Vein endothelial cell (primary cell): ENCODE measurements at places on chromosomes 16 and 17. TPM values are rescaled to one million over a fixed set of nuclear protein-coding genes. Genes with fewer than 3 reads are reported as not detected.

ACSM2A gene
- not detected in 2 replicates for total RNA-seq

RPRML gene
- total RNA-seq = not detected in 2 replicates

MT1M gene
- total RNA-seq = 0.65 and 2.4 TPM in 2 replicates

PIK3R5 gene
- total RNA-seq = not detected in 2 replicates

SLC4A1 gene
- not detected in 2 replicates for total RNA-seq

WNK4 gene
- total RNA-seq = 1.3 and 2.6 TPM in 2 replicates

ZP2 gene
- total RNA-seq = not detected in 2 replicates

CYB5B gene
- 108 and 124 TPM in 2 replicates for total RNA-seq

SKAP1 gene
- total RNA-seq = 0.65 TPM in 1 of 2 replicates, not detected in the other

ARHGDIG gene
- total RNA-seq = 0.57 and 2.3 TPM in 2 replicates

GRIN2A gene
- not detected in 2 replicates for total RNA-seq

NECAB2 gene
- 0.57 TPM in 1 of 2 replicates, not detected in the other for total RNA-seq

SLC16A11 gene
- total RNA-seq = 0.48 and 0.98 TPM in 2 replicates

ANKRD13B gene
- 16.5 and 29.7 TPM in 2 replicates for total RNA-seq

TNFAIP1 gene
- 90.0 and 99.9 TPM in 2 replicates for total RNA-seq

CCL13 gene
- not detected in 2 replicates for total RNA-seq

SLC25A10 gene
- 17.6 and 23.5 TPM in 2 replicates for total RNA-seq

PROCA1 gene
- total RNA-seq = 0.86 and 1.3 TPM in 2 replicates

CMTM2 gene
- not detected in 2 replicates for total RNA-seq

ZACN gene
- not detected in 2 replicates for total RNA-seq

CIITA gene
- total RNA-seq = 0.10 TPM in 1 of 2 replicates, not detected in the other

MNT gene
- 5.7 and 8.2 TPM in 2 replicates for total RNA-seq

EXOC7 gene
- 102 and 107 TPM in 2 replicates for total RNA-seq

COL1A1 gene
- 9.5 and 38.4 TPM in 2 replicates for total RNA-seq

RAB26 gene
- total RNA-seq = 0.65 and 0.86 TPM in 2 replicates

DHX58 gene
- 2.6 and 3.4 TPM in 2 replicates for total RNA-seq

C16orf96 gene
- total RNA-seq = not detected in 2 replicates

GCGR gene
- total RNA-seq = not detected in 2 replicates

EIF1 gene
- 67.3 and 85.7 TPM in 2 replicates for total RNA-seq

C1QTNF1 gene
- 2.9 and 4.3 TPM in 2 replicates for total RNA-seq

C16orf92 gene
- not detected in 2 replicates for total RNA-seq

TBC1D3L gene
- 3.0 and 3.9 TPM in 2 replicates for total RNA-seq

SULT1A3 gene
- total RNA-seq = 12.4 and 13.7 TPM in 2 replicates

TP53TG3 gene
- total RNA-seq = not detected in 2 replicates

TNFRSF13B gene
- total RNA-seq = not detected in 2 replicates

SLFN12L gene
- not detected in 2 replicates for total RNA-seq

GAS7 gene
- under 0.01 and 0.10 TPM in 2 replicates for total RNA-seq

NPIPA5 gene
- 1.3 and 2.4 TPM in 2 replicates for total RNA-seq

MAP2K6 gene
- 7.5 and 7.8 TPM in 2 replicates for total RNA-seq

DNAAF8 gene
- 0.48 and 1.3 TPM in 2 replicates for total RNA-seq

B4GALNT2 gene
- not detected in 2 replicates for total RNA-seq

MSRB1 gene
- total RNA-seq = 20.5 and 21.6 TPM in 2 replicates

FSCN2 gene
- total RNA-seq = 0.57 and 1.3 TPM in 2 replicates

NT5M gene
- 1.1 and 2.6 TPM in 2 replicates for total RNA-seq

TLE7 gene
- total RNA-seq = not detected in 2 replicates

ASPHD1 gene
- 0.33 and 0.48 TPM in 2 replicates for total RNA-seq

SSTR5 gene
- total RNA-seq = 1.3 TPM in 1 of 2 replicates, not detected in the other

KPNB1 gene
- 380 and 475 TPM in 2 replicates for total RNA-seq

CNP gene
- total RNA-seq = 67.6 and 77.7 TPM in 2 replicates

SLC38A8 gene
- not detected in 2 replicates for total RNA-seq
